A549 treated with DMSO at 1 μM for 4 hours (cell line): ENCODE measurements at places on chromosomes 4 and X. TPM values are rescaled to one million over a fixed set of nuclear protein-coding genes. Genes with fewer than 3 reads are reported as not detected.

The ACE2 gene
- 0.06 TPM in 1 of 5 replicates, not detected in the others for total RNA-seq

The TRO gene
- total RNA-seq, result 0.47 to 0.88 TPM (median 0.64 TPM) in 5 replicates

The CT45A7 gene
- not detected in 5 replicates for total RNA-seq

The BCORL1 gene
- 5.6 to 10.3 TPM (median 9.3 TPM) in 5 replicates for total RNA-seq

The PRDM5 gene
- 3.6 to 5.2 TPM (median 4.5 TPM) in 5 replicates for total RNA-seq

The NOX1 gene
- 0.10 to 0.17 TPM (median 0.11 TPM) in 3 of 5 replicates, not detected in the others for total RNA-seq

The SPANXC gene
- total RNA-seq, result 0.45 to 1.1 TPM (median 0.94 TPM) in 5 replicates

The GABRQ gene
- 0.22 to 0.27 TPM (median 0.24 TPM) in 5 replicates for total RNA-seq

The APELA gene
- not detected in 5 replicates for total RNA-seq

The PIR gene
- 54.2 to 59.9 TPM (median 57.0 TPM) in 5 replicates for total RNA-seq

The BEX1 gene
- not detected in 5 replicates for total RNA-seq

The TCEAL2 gene
- total RNA-seq, result not detected in 5 replicates
